BE2C (cell line): ENCODE measurements at places on chromosomes 1 and 21.
A peak's percentile ranks its signal among the peaks of the same experiment; 100 is the strongest.

DNA sequence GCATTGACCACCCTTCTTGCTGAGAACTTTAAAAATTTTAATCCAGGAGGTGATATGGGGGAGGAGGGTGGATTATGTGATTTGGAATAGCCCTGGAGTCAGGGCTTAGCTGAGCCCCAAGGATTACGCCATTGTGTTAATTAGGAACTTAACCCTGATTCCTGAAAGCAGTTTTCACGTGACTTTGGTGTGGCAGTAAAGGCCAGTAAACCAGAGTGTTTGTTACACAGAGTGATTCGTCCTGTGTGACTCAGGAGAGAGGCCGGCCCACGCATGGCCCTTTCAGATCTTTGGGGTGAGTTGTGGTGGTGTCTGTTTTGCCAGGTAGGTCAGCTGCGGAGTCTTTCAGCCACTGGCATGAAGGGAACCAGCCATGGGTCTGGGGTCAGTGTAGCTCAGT, 107.6 kb downstream of the NOS1AP start:
- no peak for DNase-seq

GRCh38 chr1:37732111-37732780, 32.7 kb downstream of the EPHA10 start:
- DNase-seq = no peak

DNA sequence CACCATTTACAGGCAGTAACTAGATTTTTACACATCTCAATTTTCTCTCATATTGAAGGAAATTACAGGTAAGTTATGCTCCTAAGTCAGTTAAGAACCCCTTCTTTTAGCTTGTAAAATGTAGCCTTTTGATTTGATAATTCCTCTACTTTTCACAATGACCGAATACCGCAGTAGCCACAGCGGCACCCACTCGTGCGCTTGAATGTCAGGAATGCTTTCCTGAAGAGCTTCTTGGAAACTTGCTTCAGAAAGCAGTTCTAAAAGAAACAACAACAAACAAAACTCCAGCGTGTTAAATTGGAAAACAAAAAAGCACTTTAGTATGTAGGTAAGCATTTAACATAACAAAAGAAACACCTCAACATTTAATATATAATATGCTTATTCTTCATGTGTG, 9.9 kb upstream of the DNTTIP2 start:
- no peak for DNase-seq

DNA sequence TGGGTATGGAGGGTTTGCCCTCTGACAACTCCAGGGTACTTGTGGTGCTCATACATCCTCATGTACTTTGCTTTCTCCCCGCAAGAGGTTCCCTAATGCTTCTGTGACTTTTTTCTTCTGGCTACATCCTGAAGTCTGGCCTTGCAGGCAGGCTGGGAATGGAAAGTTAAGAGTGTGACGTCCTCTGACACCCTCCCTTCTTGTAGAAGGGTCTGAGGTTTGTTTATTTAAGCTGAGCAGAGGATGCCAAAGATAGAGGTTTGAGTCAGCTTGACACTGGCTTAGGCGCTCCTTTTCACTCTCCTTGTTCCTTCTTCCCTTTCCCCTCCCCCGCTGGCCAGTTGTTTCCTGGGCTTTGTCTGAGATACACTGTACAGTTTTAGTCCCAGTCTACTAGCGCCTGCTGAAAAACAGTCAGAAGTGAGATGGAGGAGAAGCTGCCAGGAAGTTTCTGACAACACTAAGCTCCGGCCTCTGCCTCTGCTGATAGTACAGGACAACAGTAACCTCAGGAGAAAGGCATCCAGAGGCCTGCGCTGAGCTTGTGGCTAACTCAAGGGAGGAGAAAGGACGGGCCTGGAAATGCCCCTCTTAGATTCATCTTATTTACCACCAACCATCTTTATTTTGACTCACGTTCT, at the start of gene MACF1:
Gene MACF1 (plus strand): TSS at position 255 of the 641 bp plus-strand sequence. CDS start 328 bp downstream, at position 583.
- DNase-seq = no peak

DNA sequence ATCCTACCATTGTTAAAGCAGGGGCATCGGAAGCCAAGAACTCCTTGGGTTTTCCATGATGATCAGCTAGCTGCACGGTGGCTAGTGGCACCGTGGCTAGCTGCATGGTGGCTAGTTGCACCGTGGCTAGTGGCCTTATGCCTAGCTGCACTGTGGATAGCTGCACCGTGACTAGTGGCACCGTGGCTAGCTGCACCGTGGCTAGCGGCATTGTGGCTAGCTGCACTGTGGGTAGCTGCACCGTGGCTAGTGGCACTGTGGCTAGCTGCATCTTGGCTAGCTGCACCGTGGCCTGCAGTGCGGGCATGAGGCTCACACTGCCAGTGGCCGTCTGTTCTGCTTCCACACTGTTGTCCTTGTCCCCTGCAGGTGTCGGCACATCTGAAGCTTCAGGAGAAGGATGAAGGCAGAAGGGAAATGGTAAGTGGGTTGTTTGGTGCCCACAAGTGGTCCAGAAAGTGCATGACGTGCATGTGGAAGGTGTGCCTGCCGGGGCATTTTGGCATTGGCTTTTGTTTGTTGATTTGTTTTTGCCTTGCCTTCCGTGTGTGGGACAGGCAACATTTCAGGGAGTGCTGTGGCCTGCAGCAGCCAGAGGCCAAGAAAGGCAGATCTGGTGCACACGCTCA, 38.6 kb downstream of the TFF3 start:
- no peak for DNase-seq

DNA sequence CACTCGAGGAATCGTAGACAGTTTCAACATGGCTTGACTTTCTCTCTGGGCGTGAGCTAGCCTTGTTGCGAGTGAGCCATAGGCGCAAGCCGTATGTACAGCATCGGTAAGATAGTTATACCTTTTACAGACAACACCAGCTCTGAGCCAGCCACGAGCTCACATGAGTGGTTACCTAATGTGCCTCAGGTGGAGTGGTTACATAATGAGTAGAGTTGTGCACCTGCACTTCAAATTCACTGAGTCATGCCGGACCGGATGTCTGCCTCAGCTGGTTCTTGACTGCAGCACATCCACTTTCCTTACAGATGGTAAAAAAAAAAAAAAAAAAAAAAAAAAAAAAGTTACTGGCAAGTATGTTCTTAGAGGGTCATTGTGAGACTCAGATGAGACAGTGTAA, 360.4 kb upstream of the NR5A2 start:
- DNase-seq = no peak

- no peak for DNase-seq
Measured at GRCh38 chr1:98371764-98372163, 289.8 kb upstream of the SNX7 start.

- no peak for DNase-seq
Measured at GRCh38 chr1:7013833-7014639, 228.8 kb downstream of the CAMTA1 start.

- DNase-seq = no peak
Measured at GRCh38 chr1:220137019-220137786, 43.3 kb downstream of the IARS2 start.

DNA sequence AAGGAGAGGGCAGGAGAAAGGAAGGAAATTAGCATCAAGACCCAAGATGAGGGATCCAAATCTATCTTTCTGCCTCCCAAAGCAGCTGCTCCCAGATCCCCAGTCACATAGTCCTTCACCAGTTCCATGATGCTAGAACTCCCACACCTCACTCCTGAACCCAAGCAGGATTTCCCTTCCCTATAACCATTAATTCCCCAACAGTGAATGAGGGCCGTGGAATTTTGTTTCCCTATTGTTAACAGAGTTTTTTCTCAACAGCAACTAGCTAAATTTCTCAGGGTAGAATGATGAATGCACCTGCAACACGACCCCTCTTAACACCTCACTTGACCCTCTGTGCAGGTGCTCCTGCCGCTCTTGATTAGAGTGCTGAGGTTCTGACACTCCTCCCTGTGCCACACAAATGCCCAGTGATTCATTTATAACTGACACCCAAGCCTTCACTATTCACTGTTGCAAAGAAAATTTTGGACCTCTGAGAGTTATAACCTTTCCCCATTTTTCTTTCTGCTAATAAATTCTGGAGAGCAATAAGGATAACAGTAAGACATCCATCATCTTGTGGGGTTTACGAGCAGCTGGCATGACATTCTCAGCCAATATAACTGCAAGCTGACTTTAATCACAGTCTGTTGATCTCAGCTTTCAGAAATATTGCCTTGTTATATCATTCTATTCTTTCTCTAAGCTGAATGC, 25.4 kb upstream of the NPL start:
- no peak for DNase-seq

GRCh38 chr1:17272646-17273045, 23.7 kb downstream of the PADI3 start:
- no peak for DNase-seq

GRCh38 chr1:226002667-226003501, 3.7 kb upstream of the SDE2 start:
- DNase-seq = peak; percentile 87

GRCh38 chr1:16979475-16980327, 719 bp downstream of the MFAP2 start:
- no peak for DNase-seq

GRCh38 chr1:113681596-113682337, 77.5 kb downstream of the PHTF1 start:
- no peak for DNase-seq

- no peak for DNase-seq
Measured at GRCh38 chr1:167708940-167709389, 12.8 kb upstream of the MPZL1 start.

GRCh38 chr1:183180218-183180617, 5.8 kb upstream of the LAMC2 start:
- peak; percentile 21 for DNase-seq

- DNase-seq = no peak
Measured at GRCh38 chr1:76950306-76950705, 83.0 kb downstream of the ST6GALNAC5 start.

DNA sequence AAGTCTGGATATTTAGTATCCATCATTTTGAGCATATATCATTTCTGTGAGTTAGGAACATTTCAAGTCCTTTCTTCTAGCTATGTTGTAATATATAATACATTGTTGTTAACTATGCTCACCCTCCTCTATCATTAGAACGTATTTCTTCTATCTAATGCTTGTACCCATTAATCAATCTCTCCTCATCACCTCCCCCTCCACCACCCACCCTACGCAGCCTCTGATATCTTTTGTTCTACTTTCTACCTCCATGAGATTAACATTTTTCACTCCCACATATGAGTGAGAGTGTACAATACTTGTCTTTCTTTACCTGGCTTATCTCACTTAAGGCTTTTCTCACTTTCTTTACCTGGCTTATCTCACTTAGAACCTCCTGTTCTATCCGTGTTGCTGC, 156.2 kb downstream of the FMN2 start:
- no peak for DNase-seq

- no peak for DNase-seq
Measured at GRCh38 chr1:95438218-95438948, 204.4 kb downstream of the RWDD3 start.

GRCh38 chr1:11845641-11846335, 1.8 kb downstream of the NPPA start:
- peak; percentile 72 for DNase-seq

DNA sequence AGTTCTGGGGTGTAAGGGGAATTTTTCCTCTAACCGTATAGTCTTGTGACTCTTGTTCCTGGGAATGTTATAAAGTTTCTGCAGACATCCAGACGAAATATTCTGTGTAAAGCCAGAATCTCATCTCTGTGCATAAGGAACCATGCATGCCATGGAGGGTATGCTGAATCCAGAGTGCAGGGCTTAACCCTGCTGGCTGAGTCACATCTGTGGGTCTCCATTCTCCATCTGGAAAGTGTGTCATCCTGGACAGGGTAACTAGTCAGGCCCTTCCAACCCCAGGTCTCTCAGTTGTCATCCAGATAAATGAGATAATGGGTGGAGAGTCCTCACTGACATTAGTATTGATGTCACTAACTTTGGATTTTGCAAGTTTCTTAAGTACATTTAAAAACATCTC, 48.8 kb downstream of the ATP5PO start:
- DNase-seq = no peak

DNA sequence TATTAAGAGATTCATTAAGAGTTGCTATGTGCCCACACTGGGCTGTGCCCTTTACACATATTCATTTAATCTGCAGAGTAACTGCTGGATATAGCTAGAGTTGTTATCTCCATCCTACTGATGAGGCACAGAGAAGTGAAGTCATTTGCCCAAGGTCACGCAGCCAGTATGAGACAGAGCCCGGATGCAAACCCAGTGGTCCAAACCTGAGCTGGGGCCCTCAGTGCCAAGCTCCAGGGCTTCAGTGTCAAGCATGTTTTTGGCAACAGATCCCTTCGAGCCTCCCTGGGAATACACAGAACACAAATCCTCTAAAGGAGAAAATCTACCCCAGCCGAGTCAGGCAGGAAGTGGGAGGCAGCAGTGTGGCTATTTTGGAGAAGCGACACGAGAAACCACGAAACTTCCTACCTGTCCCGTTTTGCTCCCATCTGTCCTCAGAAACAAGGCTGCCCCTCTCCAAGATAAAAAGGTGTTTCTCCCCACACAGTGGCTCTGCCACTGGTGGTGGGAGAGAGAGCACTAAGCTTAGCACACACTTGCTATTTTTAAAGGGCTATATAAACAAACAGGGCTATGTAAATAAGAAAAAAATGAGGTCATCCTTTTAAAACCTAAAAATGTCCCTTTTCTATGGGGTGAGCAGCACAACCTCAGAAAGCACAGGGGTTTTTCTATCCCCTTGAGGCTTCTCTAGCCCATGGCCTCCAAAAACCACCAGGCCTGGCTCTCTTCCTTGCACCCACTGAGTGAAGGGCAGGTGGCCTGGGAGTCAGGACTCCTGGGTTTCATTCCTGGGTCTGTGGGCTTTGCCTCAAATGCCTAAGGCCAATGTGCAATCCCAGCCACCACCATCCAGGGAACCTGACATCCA, 138.6 kb upstream of the EDN2 start:
- no peak for DNase-seq

GRCh38 chr21:41559658-41560631, 52.0 kb upstream of the TMPRSS2 start:
- no peak for DNase-seq

- peak; percentile 76 for DNase-seq
Measured at GRCh38 chr1:208533746-208534598, 289.8 kb upstream of the PLXNA2 start.

DNA sequence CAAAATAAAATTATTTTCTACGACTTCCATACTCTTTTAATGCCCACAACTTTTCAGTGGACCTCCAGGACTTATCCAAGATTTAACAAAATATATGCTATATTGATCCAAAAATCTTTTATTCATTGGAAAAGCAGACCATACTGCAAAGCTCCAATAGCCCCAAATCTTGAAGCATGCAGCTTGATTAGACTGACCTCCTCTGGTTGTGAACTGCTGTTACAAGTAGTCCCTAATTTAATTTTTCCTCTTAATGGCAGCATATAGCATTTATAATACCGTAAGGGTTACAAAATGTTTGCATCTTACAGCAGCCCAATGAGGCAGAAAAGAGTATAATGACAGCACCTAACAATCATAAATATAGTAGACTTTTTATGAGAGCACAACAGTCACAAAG, 49.8 kb downstream of the TPR start:
- no peak for DNase-seq

- no peak for DNase-seq
Measured at GRCh38 chr1:233844692-233845091, 59.8 kb upstream of the SLC35F3 start.
